ENCODE measurements at places on chromosomes 12 and 14. TPM values are rescaled to one million over a fixed set of nuclear protein-coding genes. Genes with fewer than 3 reads are reported as not detected.

DNA sequence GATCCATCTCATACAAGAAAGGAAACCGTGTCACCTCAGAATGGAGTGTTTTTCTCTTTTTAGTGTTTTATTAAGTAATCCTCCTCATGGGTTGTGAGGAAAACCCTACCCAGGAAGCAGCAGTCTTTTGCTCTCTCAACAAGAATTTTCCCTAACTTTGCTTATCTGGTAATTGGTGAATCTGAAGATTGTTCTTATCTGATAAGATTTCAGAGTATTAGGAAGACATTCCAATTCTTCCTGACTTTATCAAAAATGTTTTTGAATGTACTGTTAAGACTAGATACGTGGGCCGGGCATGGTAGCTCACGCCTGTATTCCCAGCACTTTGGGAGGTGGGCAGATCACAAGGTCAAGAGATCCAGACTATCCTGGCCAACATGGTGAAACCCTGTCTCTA lies 86.0 kb downstream of the PHLDA1 start:
- H3K4me1 ChIP-seq: peaks cover 12% of the 10 kb centered on the region
- no peak overlapping the region for H3K4me3 ChIP-seq
- no peaks in the 10 kb centered on the region for H3K36me3 ChIP-seq

DNA sequence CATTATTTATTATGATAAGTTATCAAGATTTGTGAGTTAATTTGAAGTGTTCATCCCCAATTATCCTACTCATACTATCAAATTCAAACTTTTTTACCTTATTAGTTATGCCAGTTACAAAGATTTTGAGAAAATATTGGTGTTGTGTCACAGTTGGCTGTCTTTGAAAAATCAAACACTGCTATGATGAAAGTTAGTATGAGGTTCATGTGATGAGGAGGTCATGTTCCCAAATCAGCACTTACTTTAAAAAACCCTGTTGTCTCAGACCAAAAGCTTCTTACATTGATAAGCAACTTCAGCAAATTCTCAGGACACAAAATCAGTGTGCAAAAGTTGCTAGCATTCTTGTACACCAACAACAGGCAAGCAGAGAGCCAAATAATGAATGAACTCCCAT lies 68.1 kb downstream of the TTC6 start:
- H3K27me3 ChIP-seq: no peaks in the 10 kb centered on the region
- no peak overlapping the region for H3K27ac ChIP-seq

GRCh38 chr12:54199917-54200316 lies 11.1 kb upstream of the SMUG1 start:
- H3K4me1 ChIP-seq: no peaks in the 10 kb centered on the region
- H3K36me3 ChIP-seq: no peaks in the 10 kb centered on the region
- H3K27ac ChIP-seq: no peak overlapping the region
- H3K27me3 ChIP-seq: peaks cover 80% of the 10 kb centered on the region

DNA sequence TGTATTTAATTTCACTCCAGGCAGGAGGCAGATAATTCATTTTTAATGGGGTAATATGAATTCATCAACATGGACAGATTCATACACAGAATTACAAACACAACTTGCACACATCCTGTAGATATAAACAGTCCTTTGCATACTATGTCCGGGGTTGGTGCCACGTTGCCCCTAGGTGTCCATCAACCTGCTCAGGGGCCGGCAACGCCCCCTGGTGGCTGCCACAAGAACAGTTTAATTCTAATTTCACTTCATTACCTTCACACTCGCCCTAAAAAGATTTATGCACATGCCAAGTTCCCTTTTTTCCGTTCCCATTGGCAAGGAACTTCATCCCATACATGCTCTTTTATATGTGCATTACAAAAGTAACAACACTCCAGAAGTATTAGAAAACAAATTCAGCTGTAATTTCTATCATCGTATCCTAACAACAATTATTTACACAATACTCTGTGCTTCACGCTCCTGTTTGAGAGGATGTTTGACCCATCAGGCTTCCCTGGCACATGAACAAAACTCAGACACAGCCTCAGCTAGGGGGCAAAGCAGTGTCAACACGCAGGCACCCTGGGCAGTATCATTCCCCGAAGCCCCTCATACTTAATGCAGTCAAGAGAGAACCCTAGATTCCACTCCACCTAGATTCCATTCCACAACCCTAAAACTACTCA lies 15.5 kb downstream of the MANSC1 start:
- H3K27me3 ChIP-seq: no peaks in the 10 kb centered on the region
- no peak overlapping the region for H3K4me3 ChIP-seq
- no peaks in the 10 kb centered on the region for H3K36me3 ChIP-seq
- DNase-seq: peak; percentile 47
- H3K27ac ChIP-seq: no peak overlapping the region

- H3K27ac ChIP-seq: no peak overlapping the region
- no peak for DNase-seq
- peaks cover 65% of the 10 kb centered on the region for H3K36me3 ChIP-seq
- no peaks in the 10 kb centered on the region for H3K4me1 ChIP-seq
- no peaks in the 10 kb centered on the region for H3K27me3 ChIP-seq
- no peak overlapping the region for H3K4me3 ChIP-seq
These were observed 43.6 kb downstream of the AREL1 start for GRCh38 chr14:74669256-74669655.

DNA sequence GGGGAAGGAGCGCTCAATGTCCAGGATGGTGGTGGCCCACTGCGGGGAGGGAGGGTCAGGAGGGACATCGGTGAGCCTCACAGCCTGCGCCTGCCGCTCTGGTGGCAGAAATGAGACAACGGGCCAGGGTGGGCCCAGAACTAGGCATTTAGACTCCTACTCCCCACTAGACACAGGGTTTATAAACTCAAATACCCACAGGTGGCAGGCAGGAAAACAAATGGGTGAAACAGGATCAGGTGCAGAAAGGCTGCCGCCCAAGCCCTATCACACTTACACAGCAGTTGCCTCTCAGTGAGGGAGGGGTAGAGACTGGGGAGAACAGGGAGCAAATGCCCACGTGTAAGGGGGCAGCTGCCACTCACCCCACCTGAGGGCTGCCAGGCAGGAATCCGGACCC lies 46.4 kb downstream of the TRPV4 start:
- no peak overlapping the region for H3K27ac ChIP-seq
- H3K27me3 ChIP-seq: no peaks in the 10 kb centered on the region
- H3K4me1 ChIP-seq: no peaks in the 10 kb centered on the region
- no peaks in the 10 kb centered on the region for H3K36me3 ChIP-seq
- H3K4me3 ChIP-seq: no peak overlapping the region

DNA sequence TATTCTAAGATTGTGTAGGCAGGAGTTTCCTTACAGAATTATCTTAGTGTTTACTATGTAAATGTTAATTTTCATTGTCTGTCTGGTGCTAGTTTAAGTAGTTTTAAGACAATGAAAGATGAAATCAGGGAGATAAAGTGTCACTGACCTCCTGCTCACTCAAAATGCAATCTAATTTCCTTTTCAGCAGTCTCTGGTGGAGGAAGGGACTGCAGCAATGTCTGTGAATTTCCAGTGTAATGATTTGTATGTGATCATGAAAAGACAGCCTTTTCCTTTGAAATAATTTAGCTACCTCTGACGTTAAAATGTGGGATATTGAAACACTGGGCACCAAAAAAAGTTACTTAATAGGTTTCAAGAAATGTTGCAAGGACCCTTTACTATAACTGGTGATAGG lies 779.7 kb upstream of the FLRT2 start:
- no peaks in the 10 kb centered on the region for H3K27me3 ChIP-seq
- H3K27ac ChIP-seq: no peak overlapping the region
- DNase-seq: no peak
- no peak overlapping the region for H3K4me3 ChIP-seq
- H3K36me3 ChIP-seq: no peaks in the 10 kb centered on the region

DNA sequence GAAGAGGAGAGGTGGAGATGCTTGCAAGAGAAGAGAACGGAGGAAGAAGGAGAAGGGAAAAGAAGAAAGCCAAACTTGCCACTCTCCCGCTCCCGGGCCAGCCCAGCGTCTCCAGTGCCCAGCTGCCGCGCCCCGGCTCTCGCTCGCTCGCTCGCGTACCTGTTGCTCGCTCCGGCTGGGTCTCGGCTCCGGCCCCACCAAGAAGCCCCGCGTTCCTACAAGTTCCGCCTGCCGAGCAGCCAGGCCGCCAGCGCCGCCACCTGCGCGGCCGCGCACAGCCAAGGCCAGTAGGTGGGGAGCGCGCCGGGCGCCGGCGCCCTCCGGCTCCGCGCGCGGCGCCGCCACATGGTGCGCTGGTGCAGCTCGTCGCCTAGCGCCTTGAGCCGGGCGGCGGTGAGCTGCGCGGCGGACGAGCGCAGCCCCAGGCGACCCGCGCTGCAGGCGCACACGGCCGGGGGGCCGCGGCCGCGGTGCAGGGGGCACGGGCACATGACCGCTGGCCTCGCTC lies 370 bp downstream of the HRK start:
- H3K4me3 ChIP-seq: peak overlapping the region; percentile 60
- peaks cover 36% of the 10 kb centered on the region for H3K4me1 ChIP-seq
- H3K27me3 ChIP-seq: peaks cover 21% of the 10 kb centered on the region
- no peaks in the 10 kb centered on the region for H3K36me3 ChIP-seq

DNA sequence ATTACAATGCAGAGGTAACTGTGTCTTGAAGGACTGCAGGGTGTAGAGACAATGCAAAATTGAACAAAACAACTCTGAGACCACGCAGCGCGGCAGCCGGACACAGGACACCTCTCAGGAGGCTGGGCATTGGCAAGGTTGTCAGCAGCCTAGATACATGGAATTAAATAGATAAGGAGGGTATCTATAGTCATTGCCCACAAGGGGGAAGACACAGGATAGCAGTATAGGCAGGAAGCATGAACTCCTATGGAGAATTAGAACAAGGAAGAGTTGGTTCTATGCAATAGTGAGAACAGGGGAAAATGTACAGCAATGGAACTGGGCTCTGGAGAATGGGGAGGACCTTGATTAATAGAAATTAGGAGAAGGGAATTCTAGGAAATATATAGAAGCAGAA lies 164.1 kb downstream of the C12orf42 start:
- no peaks in the 10 kb centered on the region for H3K4me1 ChIP-seq
- no peaks in the 10 kb centered on the region for H3K27me3 ChIP-seq
- no peak for DNase-seq
- H3K36me3 ChIP-seq: no peaks in the 10 kb centered on the region
- H3K4me3 ChIP-seq: no peak overlapping the region
- no peak overlapping the region for H3K27ac ChIP-seq

Gene ACRBP
- 1.1 TPM for total RNA-seq

Gene TMX1
- total RNA-seq: 8.9 TPM

GRCh38 chr12:116152268-116152667 lies 125.2 kb downstream of the MED13L start:
- no peaks in the 10 kb centered on the region for H3K36me3 ChIP-seq
- H3K4me3 ChIP-seq: no peak overlapping the region
- no peaks in the 10 kb centered on the region for H3K27me3 ChIP-seq
- no peak overlapping the region for H3K27ac ChIP-seq

GRCh38 chr14:74579447-74580274 lies 32.4 kb downstream of the LTBP2 start:
- no peaks in the 10 kb centered on the region for H3K4me1 ChIP-seq
- H3K27ac ChIP-seq: no peak overlapping the region
- H3K27me3 ChIP-seq: no peaks in the 10 kb centered on the region
- H3K36me3 ChIP-seq: no peaks in the 10 kb centered on the region
- peak; percentile 17 for DNase-seq

GRCh38 chr12:124279315-124279714 lies 15.6 kb upstream of the RFLNA start:
- no peaks in the 10 kb centered on the region for H3K36me3 ChIP-seq
- peaks cover 6% of the 10 kb centered on the region for H3K27me3 ChIP-seq
- no peak for DNase-seq
- H3K27ac ChIP-seq: no peak overlapping the region
- H3K4me3 ChIP-seq: no peak overlapping the region

DNA sequence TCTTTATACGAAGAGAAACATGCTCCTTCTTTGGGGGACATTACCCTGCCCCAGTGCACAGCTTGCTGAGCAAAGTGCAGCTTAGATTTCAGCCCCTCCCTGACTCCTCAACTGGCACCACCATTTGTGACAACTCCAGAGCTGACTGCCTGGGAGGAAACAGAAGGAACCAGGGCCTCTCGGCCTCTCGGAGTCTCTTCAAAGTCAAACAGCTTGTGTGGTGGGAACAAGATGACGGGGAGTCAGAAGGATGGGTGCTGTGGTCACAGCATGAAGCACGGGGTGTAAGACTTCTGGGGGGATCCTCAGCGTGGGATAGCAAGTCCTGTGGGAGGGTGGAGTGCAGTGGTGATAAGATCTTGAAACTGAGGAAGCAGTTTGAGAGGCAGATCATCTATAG lies 123.5 kb upstream of the BCL2L14 start:
- no peaks in the 10 kb centered on the region for H3K27me3 ChIP-seq
- DNase-seq: no peak
- H3K27ac ChIP-seq: no peak overlapping the region
- no peak overlapping the region for H3K4me3 ChIP-seq
- no peaks in the 10 kb centered on the region for H3K4me1 ChIP-seq
- no peaks in the 10 kb centered on the region for H3K36me3 ChIP-seq

GRCh38 chr14:36105401-36105800 lies 71.1 kb downstream of the PTCSC3 start:
- no peaks in the 10 kb centered on the region for H3K36me3 ChIP-seq
- no peak for DNase-seq
- H3K4me1 ChIP-seq: no peaks in the 10 kb centered on the region

DNA sequence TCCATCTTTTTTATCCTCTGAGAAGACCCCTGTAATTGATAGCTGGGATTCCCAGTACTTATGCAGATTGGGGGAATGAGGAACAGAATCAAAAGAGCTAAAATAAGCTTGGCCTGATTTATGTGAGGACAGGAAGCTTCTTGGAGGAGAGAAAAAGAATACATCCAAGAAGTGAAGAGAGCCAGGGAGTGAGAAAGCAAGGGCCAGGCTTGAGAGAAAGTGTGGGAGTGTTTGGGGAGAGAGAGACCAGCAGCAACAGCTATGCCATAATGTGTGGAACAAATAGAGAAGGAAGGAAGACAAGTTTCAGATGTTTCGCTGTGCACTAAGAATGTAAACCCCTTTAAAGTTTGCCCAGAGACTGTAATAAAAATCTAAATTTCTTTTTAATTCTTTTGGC lies 4.0 kb upstream of the CCDC184 start:
- no peaks in the 10 kb centered on the region for H3K36me3 ChIP-seq
- H3K4me3 ChIP-seq: no peak overlapping the region
- peaks cover 14% of the 10 kb centered on the region for H3K4me1 ChIP-seq
- no peak for DNase-seq
- H3K27ac ChIP-seq: no peak overlapping the region
- H3K27me3 ChIP-seq: peaks cover 16% of the 10 kb centered on the region
